ENCODE measurements at places on chromosomes 7 and 10.

- DNase-seq: peak; percentile 67
These were observed 3.2 kb downstream of the MKX start for GRCh38 chr10:27742195-27743011.

GRCh38 chr7:94417901-94418300 lies 23.2 kb downstream of the COL1A2 start:
- no peak for DNase-seq

DNA sequence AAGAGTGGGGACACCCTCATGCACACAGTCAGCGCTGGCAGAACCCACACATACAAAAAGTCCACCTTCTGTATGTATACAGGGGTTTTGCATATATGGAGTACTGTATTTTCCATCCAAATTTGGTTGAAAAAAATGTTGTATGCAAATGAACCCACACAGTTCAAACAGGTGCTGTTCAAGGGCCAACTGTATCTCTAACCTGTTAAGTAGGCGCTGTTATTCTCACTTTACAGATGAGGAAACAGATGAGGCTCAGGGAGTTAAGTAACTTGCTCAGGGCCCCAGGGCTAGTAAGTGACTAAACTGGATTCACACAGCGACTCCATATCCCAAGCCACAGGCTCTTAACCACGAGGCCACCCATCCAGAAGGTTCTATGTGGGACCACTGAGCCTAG lies 69.9 kb downstream of the C10orf105 start:
- no peak for DNase-seq

DNA sequence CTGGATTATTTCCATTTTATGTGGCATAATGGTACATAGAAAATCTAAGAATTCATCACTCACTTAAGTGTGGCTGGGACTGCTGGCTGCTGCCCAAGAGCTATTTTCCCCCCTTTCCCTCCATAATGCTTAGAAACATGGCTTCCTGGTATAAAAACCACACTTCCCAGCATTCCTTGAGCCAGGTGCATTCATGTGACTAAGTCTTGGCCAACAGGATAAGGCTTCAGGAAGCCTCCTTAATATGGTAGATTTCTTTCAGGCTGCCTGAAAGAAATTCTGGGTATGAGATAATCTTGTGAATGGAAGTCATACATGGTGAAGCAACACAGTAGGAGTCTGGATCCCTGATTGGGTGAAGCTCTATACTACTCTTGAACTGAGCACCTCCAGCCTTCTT lies 178.0 kb downstream of the JAZF1 start:
- DNase-seq: no peak

DNA sequence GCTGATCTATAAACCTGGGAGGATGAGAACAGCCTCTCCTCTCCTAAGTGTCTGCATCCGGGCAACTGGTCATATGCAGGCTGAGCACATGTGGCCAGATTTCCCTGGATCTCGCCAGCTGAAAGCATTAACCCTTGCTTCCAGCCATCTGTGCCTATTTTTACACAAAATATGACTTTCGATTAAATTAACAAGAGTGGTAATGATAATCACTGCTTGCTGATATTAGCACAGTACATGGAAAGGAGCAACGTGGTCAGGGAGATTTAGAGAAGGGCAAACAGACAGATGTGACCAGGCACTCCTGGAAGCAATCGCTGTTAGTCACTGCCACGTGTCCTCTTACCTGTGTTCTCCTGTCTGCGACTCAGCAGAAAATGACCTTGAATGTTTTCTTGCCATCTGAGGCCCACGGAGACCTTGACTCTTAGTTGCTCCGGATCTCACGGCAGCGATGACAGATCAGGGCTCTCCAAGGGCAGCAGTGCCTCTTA lies 59.5 kb upstream of the NPTX2 start:
- no peak for DNase-seq

- DNase-seq: no peak
These were observed 111.7 kb upstream of the BMPER start for GRCh38 chr7:33793616-33794015.

- peak; percentile 72 for DNase-seq
These were observed 272.3 kb downstream of the TRIL start for GRCh38 chr7:28685644-28686417.

DNA sequence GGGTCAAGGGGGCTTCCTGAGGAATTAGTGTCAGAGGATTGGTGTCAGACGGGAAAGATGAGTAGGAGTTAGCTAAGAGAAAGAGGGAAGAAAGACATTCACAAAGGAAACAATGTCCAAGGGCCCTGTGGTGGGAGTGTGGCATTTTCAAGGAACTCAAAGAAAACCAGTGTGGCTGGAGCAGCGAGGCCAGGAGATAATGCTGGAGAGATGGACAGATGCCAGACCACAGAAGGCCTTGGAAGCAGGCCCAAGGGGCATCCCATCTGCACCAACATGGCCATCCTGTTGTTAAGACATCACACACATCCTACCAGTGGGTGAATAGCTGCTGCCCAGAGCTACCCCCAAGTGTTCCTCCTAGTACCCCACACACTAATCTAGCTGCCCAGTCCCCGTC lies 36.1 kb upstream of the CUL1 start:
- no peak for DNase-seq

DNA sequence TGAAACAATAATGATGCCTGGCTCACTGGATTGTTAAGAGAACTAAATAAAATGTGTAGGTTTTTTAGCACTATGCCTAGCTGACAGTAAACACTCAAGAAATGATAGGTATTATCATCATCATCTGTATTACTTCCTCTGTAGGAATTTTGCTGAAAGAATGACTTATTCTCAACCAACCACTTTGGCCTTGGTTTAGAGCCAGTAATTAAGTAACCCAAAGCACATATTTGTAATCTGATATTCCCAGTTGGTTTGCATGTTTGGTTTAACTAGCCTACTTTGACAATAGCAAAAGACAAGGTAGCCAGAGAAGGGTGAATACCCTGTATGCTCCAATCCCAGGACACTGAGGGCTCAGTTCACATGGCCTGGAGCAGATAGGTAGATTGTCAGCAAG lies 34.4 kb downstream of the BCAP29 start:
- no peak for DNase-seq

- DNase-seq: no peak
These were observed 334.9 kb upstream of the KMT2E start for GRCh38 chr7:104679085-104679484.

- peak; percentile 52 for DNase-seq
These were observed 16.2 kb downstream of the KIFBP start for GRCh38 chr10:69004821-69005220.

DNA sequence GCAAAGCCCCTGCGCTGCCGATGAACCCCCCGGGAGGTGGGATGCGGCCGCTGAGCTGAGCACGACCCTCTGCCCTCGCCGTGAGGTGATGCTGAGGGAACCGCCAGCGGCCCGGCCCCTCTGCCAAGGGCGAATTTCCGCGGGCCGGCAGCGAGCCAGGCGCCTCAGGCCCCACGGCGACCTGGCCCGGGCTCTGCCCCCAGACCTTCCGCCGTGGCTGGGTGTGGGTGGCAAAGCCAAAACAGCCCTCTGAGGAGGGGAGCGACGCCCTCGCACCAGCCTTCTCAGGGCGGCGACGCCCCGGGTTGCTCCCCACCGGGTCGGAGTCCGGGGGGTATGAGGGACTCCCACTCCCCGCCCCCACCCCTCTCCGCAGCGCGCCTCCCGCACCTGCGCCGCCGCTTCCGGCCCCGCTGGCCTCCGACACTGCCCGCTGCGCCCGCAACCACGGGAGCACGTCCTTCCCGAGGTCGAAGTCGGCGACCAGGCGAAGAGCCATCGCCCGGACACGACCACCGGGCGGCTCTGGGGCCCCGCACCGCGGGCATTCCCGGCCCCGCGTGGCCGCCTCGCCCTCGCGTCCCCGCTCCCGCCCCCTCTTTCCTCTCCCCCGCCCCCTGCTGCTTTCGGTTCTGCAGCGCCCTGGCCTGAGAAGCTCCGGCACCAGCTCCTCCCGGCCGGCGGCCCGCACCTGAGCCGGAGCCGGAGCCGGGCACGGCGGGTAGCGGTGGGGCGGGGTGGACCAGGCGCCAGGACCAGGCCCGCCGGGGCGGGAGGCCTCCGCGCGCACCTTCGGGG lies at the start of gene GSAP:
GSAP (minus strand) TSS at position 527 of the 798 bp plus-strand sequence; CDS start at position 499, 28 bp downstream.
- peak; percentile 86 for DNase-seq

DNA sequence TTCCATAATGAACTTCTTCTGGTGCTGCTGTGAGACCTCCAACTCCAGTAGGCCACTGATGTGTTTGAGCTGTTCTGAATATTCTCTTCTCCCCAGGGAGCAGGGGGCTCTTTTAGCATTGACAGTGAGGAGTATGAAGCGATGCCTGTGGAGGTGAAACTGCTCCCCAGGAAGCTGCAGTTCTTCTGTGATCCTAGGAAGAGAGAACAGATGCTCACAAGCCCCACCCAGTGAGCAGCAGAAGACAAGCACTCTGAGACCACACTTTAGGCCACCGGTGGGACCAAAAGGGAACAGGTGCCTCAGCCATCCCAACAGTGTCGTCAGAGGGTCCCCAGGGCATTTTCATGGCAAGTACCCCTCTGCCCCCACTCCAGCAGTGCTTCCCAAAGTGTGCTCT lies 49.3 kb downstream of the DENND11 start:
- no peak for DNase-seq

GRCh38 chr7:126501617-126502016 lies 751.1 kb downstream of the GRM8 start:
- no peak for DNase-seq

GRCh38 chr7:39088730-39089593 lies 111.3 kb downstream of the POU6F2 start:
- DNase-seq: no peak

GRCh38 chr10:110258542-110258941 lies 46.2 kb downstream of the SMNDC1 start:
- no peak for DNase-seq

DNA sequence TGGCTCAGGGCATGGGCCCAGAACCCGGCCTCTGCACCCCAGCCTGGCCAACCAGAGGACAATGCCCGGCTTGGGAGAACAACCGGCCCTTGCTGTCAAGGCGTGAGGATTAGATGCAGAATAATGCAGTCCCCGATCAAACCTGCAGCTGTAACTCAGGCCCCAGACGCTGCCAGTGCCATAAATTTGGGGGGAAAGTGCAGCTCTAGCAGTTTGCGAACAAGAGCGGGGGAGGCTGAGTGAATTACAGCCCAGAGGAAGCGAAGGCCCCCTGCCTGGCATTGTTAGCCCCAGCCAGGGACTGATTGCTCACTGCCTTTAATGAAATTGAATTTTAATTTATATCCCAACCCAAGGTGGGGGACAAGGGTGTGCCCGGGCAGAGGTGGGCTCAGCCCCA lies 38.0 kb upstream of the GNA12 start:
- DNase-seq: no peak

- DNase-seq: no peak
These were observed 970.9 kb upstream of the LRRN3 start for GRCh38 chr7:110119883-110120581.

GRCh38 chr7:25754751-25755150 lies 397.2 kb upstream of the NFE2L3 start:
- DNase-seq: no peak

- DNase-seq: no peak
These were observed 9.5 kb downstream of the SRRM3 start for GRCh38 chr7:76211216-76211615.

DNA sequence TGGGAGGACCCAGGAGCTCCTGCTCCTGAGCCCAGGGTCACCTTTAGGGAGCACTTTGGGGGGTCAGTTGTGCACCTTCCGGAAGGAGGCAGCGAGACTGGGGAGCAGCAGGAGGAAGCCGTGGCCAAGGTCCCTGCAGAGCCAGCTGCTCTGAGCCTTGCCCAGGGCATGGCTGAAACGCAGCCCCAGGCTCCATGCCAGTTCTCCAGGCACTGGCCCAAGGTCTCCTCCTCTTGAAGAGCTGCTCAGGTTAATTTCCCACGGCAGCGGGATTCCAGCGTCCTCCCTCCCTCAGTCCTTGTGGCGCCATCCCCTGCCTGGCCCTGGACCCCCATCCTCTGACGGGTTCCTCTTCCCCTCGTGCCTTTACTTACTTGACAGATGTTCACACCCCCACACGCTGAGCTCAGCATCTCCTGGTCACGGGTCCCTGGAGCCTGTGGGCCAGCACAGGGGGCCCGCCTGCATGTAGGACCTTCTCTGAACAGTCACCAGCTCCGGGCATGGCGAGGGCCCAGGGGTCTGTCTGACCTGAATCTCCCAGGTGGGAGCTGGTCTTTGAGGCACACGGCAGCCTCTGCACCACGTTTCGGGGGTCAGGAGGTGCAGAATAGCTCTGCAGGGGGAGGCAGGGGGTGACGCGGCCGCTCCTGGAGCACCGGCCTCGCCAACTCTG lies 16.7 kb upstream of the CFAP46 start:
- no peak for DNase-seq

DNA sequence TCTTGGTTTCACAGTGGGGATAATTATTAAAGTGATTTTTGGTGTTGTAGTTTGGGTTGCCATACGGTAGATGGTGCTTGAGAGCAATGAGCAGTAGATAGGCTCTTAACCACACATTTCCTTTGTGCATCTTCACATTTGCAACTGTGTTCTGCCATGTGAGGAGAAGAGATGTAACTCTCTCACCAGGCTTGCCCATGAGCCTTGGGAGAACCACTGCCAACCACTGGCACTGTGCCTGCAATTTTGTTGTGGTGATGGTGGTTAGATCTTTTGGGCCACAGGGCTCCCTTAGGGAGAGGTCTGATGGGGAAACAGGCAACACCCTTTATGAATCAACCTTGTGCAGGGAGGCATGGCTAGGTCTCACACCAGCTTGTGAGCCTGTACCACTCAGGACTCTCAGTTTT lies 204.3 kb downstream of the CCDC7 start:
- no peak for DNase-seq

Data from B cell (primary cell).